LoVo (cell line): ENCODE measurements at places on chromosomes 12 and 14.

DNA sequence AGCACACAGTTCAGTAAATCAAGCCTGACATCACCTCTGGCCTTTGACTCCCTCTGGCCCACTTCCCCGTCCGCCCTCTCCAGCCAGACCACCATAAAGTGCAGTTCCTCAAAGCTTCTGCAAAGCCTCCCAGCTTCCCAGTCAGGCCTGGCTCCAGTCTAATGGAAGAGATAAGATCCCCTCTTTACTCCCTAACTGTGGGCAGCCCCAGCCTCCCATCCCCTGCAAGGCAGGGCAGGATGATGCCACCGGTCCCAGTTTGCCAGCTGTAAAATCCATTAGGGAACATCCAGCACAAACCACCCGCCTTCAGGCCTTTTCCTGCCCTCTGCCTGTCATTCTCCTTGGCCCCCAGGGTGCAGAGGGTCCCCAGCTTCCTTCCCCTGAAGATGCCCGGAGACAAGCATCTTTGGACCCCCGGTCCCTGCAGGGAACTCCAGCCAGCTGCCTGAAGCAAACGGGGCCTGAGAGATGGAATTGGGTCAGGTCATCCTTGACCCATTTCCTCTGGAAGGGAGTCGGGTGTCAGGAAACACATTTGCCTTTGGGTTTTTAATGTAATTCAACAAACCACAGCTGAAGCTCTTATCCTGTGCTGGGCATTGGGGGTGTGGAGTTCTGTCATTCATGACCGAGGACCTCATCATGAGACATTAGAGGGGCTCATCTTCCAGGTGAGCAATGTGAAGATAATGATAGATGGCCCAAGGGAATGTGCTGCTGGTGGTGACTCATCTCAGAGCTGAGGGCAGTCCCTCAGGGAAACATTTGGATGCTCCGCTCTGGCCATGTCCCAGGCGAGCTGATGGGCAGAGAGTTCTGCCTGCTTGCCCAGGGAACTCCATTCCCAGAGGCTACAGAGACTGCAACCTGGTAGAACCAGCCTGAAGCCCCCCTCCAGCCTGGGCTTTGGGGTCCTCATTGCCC, 93.8 kb upstream of the CLMN start:
- no peak for DNase-seq

DNA sequence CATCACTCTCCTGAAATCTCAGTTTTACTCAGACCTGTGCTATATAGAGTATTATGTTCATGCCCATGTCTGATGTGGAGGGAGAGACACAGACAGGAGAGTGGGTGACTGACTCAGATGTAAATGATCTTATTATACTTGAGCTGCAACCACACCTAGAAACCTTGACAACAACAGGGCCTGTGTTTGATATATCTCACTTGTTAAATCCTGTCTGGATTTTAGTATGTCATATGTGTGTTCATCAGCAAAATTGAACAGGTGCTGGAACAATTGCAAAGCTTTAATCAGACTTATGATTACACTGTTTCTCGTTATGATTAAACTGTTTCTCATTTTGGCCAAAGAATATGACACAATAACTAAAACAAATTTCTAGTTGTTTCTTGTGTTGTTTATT, 37.7 kb downstream of the DIP2B start:
- peak; percentile 64 for DNase-seq

DNA sequence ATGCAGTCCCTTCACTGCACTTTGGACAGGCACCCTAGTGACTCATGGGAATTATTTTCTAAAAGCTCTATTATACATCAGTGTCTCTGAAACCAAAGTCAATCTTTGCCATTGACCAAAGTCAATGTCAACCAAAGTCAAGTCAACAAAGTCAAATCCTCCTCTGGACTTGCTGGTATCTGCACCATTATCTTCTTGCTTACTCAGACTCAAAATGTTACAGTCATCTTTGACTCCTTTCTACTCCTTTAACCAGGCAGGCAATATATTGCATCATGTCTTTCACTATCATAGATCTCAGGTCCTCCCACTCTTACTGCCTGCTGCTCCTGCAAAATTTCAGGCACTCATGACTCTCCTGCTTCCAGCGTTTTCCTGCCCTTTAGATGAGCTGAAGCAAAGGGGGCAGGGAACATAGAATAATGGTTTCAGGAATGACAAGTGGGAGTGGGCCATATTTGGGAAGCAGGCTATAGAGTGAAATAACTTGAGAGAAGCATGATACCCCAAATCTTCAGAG, 39.2 kb downstream of the IGF1 start:
- DNase-seq = no peak

GRCh38 chr14:29215853-29216252, 449.3 kb downstream of the FOXG1 start:
- no peak for DNase-seq

GRCh38 chr12:89732522-89732921, 23.9 kb upstream of the ATP2B1 start:
- no peak for DNase-seq

- no peak for DNase-seq
Measured at GRCh38 chr14:43853541-43853940, 653.5 kb downstream of the FSCB start.
